ENCODE measurements at places on chromosomes 3 and 15.

- no peak for DNase-seq
These were observed 41.0 kb upstream of the PRICKLE2 start for GRCh38 chr3:64266065-64266931.

GRCh38 chr15:31098491-31098917 is 3.0 kb downstream of the TRPM1 start:
- no peak for DNase-seq

GRCh38 chr15:100671124-100671680 is 68.8 kb downstream of the ASB7 start:
- DNase-seq: no peak

DNA sequence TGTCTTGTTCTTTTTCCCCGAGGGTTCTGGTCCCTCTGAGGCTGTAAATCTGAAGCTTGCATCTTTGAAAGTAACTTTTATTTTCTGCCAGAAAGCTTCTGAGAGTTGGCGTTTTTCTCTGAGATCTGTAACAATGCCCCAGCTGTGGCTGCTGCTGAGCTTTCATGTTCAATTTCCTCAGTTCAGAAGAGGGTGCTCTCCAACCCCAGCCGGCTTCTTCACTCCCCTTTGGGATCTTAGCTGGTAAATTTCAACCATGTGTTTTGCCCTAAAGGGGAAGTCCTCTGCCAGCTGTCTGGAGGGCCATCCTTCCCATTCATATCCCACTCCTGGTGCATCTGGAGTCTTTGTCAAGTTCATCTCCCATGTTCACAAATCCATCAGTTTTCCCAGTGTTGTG is 18.3 kb upstream of the CFAP100 start:
- DNase-seq: no peak

GRCh38 chr15:70602834-70603560 is 160.4 kb downstream of the UACA start:
- no peak for DNase-seq

- DNase-seq: no peak
These were observed 103.7 kb downstream of the PEX5L start for GRCh38 chr3:179933080-179933479.

DNA sequence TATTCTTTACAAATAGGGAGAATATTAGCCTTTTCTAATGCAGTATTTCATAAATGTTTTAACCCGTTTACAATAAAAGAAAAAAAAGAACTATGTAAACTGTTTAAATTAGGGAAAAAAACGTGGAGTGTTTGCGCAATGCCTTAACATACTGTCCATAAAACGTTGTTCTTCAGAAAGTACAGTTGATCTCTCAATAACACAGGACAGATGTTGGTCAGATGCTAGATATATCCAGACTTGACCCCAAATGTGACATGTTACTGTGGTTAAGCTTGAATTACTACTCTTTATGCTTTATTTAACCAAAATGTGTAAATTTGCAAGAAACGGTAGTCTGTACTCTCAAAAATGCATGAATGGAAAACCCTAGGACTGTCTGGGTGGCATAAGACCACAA is 110.3 kb downstream of the PLOD2 start:
- DNase-seq: no peak

DNA sequence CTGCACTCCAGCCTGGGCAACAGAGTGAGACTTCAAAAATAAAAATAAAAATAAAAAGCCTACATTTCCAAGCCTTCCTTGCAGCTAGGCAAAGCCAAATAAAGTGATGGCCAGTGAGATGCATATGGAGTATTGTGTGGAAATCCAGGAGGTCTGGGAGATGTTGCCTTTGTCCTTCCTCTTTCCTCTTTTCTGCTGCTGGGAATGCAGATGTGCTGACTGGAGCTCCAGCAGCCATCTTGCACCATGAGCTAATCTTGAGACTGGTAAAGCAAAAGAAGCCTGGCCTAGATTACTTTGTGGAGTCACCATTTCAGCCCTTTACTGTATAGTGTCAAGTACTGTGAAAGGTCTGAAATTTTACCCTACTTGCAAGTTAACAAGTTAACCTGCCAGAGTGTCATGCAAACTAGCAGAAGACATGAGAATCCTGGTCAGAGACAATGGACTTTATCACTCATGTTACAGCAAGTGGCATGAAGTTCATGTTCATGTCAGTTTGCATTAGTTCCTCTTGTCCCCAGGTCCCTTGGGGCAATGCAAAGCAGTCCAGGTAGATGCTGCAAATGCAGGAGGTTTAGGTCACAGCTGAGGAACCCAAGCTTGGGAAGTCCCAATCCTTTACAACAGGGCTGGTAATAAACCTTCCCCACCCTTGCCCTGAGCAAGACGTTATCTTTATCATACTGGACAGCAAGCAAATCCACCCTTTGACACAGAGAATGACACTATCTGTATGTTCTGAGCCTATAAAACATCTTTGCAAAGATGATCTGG is 103.1 kb downstream of the TLE3 start:
- no peak for DNase-seq

DNA sequence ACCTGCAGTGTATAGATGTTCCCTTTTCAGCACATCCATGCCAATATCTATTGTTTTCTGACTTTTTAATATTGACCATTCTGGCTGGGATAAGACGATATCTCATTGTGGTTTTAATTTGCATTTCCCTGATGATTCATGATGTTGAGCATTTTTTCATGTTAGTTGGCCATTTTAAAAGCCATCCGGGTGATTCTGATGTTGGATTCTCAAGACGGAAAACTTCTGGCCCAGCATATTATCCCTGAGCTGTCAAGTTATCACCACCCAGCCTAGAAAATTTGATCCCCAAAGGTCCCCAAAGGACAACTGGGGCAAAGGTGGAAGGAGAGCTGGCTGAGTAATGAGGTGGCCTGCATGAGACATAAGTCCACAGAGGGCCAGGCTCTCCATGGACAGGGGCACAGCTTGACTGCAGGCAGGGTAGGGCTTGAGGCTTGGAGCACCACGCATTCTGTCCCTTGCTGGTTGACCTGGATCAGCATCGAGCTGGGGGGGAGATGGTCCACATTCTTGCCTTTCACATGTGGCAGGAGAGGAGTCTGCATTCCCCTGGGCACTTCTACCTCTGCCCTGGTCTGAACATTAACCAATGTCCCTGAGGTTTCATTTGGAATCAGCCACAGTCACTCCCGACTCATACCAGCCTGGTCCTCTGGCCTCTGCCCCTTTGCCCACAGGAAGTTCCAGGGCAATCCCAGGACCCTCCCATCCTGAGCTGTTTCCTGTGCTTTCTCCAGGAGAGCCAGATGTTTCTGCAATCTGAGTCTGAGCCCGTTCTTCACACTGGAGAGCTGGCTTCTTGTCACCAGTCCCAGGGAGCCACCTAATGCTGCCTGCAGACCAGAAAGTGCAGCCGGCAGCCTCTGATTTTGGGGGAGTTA is 69.2 kb downstream of the ISG20 start:
- DNase-seq: no peak

DNA sequence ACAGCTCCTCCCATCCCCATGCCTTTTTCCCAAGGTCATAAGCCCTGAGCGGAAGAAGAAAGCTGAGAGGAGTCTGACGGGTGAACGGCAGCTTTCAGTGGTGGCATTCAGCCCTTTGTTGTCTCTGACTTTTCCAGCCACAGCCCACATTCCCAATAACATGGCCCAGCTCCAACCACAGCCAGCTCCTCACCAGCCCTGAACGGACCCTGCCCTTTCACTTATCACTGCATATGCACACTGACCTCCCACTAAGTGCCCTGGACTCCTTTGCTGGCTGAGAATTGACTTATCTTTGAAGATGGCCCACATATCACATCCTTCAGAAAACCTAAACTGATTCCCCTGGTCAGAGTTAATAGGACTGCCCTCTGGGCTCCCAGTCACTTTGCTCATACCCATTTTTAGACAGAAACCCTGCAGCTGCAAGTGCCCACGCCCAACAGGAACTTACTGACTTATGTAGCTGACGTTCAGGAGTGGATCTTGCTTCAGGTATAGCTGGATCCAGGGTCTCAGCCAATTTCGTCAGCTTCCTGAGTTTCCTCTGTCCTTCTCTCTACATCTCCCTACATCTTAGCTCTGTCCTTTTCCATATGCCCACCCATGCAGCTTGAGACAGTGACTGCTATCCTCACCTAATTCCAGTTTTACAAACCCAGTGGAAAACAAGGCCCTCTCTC is 348.5 kb upstream of the PROK2 start:
- DNase-seq: no peak

DNA sequence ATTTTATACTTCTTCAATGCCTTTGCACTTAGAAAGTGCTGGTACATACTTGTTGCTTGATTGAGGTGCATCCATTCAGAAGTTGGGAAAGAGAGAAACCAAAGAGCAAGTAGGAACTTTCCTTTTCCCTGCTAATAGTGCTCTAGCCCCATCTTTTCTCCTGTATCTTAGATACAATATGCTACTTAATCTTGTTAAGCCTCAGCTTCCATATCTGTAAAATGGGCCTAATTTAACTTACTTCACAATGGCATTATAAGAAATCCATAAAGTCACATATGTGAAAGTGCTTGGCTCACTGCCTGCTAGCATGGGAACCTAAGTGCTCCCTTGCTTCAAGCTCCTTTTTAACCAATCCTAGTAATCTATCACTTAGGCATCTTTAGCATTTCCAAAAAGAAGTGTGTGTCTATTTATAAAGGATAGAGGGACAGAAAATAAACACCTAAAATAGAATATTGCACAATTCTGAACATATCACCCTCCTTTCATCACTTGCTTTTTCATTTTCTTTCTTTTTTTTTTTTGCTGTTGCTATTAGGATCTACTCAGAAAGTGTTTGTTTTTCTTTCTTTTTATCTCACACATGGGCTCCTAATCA is 28.1 kb downstream of the KCNAB1 start:
- DNase-seq: no peak

Data from activated T-cell treated with anti-CD3 and anti-CD28 coated beads, Interleukin-2, amount 50 U/mL, for 24 hours (primary cell).